ENCODE measurements at places on chromosomes 6 and 20. TPM values are rescaled to one million over a fixed set of nuclear protein-coding genes. Genes with fewer than 3 reads are reported as not detected.

GTSF1L gene
- not detected for total RNA-seq

OR2J2 gene
- total RNA-seq = not detected

DOK5 gene
- total RNA-seq = 13.6 TPM

MATN4 gene
- total RNA-seq = 0.22 TPM

TRIM31 gene
- not detected for total RNA-seq

RFX6 gene
- not detected for total RNA-seq
